Activated T-helper 2 cell treated with anti-CD3 and anti-CD28 coated beads, Interferon-gamma antibody, Interleukin-2, Interleukin-4, amounts not matched to agents 10 μg/mL and 5 μg/mL and 100 μg/mL, durations not matched to agents 14 hours and 24 hours and 36 hours (primary cell): ENCODE measurements at places on chromosomes 1 and 21. TPM values are rescaled to one million over a fixed set of nuclear protein-coding genes. Genes with fewer than 3 reads are reported as not detected.

DNA sequence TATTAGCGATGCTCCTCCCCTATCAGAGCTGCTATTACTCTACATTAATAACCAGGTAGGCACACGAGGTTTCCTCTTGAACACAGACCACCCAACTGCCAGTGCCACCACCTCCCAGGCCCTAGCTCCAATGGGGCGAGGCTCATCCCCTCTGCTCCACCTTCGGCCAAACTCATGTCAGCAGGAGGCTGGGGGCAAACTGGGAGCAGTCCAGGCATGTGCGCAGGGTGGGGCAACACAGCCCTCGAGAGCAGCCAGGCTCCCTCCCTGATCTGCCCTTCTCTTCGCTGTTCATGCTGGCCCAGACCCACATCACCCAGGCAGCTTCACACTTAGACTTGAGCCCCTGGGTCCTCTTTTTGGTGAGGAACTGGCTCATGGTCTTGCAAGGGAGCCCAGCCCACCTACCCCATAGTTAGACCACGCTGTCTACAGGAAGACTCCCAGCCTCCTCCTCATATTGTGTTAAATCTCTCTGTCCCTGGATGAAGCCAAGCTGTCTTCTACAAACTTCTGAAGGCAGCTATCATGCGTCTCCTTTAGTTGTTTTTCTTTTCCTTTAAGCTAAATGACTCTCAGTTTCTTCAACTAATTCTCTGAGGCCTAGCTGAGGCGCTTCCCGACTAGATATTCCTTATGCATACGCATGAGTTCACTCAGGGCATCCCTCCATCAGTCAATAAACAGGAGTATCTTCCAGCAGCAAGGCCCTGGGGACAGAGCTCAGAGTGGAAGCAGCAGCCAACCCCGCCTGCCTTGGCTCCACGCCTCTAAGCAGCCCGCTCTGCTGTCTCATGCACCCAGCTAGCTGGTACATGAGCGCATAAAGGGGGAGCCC lies 12.0 kb downstream of the TMEM9 start:
- H3K4me3 ChIP-seq: no peak overlapping the region
- H3K27ac ChIP-seq: no peak overlapping the region
- peaks cover 22% of the 10 kb centered on the region for H3K36me3 ChIP-seq
- no peak for DNase-seq
- H3K4me1 ChIP-seq: no peaks in the 10 kb centered on the region

Gene BRINP2
- not detected in 2 replicates for total RNA-seq

DNA sequence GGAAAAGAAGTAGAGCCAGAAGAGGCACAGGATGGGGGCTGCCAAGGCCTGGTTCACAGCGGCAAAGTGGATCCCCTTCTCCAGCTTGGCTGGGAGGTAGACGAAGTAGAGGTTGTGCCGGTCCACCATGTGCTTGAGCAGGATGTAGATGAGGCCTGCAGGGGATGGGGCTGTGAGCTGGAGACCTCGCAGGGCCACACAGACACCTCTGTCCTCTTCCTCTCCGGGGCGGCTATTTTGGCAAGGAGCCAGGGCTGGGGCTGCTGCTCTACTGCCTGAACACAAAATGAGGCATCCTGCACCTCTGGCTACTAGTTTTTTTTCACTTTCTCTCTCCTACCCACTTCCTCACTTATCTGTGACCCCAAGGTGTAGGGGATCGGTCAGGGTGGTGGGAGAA lies 32.3 kb downstream of the TMEM63A start:
- H3K4me1 ChIP-seq: peaks cover 15% of the 10 kb centered on the region
- H3K27ac ChIP-seq: no peak overlapping the region
- peaks cover 47% of the 10 kb centered on the region for H3K36me3 ChIP-seq
- no peak for DNase-seq

- H3K4me3 ChIP-seq: no peak overlapping the region
- no peaks in the 10 kb centered on the region for H3K27me3 ChIP-seq
- H3K36me3 ChIP-seq: peaks cover 38% of the 10 kb centered on the region
- no peak for DNase-seq
These were observed 24.8 kb downstream of the RAB4A start for GRCh38 chr1:229295745-229296144.

Gene PTAFR
- total RNA-seq: 0.11 and 0.21 TPM in 2 replicates

- no peak overlapping the region for H3K4me3 ChIP-seq
- no peaks in the 10 kb centered on the region for H3K4me1 ChIP-seq
- no peaks in the 10 kb centered on the region for H3K36me3 ChIP-seq
- H3K27me3 ChIP-seq: no peaks in the 10 kb centered on the region
- DNase-seq: no peak
These were observed 51.1 kb downstream of the CSMD2 start for GRCh38 chr1:34113887-34114286.
